ENCODE measurements at places on chromosomes 16 and 17.

GRCh38 chr17:4941319-4941610 lies 1.2 kb downstream of the RNF167 start:
- no peak for DNase-seq

DNA sequence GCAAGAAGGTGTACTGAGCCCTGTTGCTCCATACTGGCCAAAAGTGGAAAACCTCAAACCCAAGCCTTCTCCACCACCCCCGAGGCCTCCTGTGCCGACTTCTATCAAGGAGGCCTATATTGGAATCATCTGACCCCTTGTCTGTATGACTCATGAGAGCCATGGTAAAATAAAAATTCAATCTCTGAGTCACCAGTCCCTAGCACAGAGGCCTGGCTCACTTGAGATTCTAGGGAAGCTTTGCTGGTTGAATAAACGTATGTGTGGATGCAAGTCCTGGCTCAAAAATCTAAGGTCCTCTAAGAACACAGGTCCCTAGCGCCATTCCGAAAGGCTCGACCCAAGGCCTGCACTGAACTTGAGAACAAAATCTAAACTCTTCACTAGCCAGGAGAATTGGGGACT lies 15.0 kb downstream of the NSMCE1 start:
- peak; percentile 84 for DNase-seq

DNA sequence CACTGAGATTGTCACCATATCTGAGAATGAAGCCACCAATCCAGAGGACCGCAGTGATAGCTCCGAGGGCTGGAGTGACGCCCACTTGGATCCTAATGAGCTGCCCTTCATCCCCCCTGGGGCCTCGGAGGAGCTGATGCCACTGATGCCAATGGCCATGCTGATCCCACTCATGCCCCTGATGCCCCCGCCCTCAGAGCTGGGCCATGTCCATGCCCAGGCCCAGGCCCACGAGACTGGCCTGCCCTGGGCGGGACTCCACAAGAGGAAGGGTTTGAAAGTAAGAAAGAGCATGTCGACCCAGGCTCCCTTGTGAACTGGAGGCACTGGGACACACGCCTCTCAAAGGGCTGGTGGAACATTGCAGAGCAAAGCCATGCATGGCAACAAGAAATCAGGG lies 2.0 kb downstream of the SPPL2C start:
- no peak for DNase-seq

DNA sequence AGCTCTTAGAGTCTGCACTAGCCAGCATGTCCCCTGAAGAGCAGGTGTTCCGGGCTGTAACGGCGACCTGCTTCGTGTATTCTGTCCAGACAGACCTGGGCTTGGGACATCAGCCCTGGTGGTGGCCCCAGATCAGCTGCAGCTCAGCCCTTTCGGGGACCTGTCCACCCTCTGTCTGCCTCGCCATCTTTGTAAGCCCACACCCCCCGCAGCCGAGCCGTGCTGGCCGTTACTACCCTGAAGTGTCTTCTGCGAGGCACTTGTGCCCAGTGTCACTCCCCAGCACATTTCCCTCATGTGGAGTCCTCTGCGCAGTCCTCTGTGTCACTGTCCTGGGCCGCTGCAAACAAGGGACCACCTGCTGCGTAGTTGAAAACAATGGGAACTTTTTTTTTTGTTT lies 10.4 kb downstream of the CARD14 start:
- no peak for DNase-seq

DNA sequence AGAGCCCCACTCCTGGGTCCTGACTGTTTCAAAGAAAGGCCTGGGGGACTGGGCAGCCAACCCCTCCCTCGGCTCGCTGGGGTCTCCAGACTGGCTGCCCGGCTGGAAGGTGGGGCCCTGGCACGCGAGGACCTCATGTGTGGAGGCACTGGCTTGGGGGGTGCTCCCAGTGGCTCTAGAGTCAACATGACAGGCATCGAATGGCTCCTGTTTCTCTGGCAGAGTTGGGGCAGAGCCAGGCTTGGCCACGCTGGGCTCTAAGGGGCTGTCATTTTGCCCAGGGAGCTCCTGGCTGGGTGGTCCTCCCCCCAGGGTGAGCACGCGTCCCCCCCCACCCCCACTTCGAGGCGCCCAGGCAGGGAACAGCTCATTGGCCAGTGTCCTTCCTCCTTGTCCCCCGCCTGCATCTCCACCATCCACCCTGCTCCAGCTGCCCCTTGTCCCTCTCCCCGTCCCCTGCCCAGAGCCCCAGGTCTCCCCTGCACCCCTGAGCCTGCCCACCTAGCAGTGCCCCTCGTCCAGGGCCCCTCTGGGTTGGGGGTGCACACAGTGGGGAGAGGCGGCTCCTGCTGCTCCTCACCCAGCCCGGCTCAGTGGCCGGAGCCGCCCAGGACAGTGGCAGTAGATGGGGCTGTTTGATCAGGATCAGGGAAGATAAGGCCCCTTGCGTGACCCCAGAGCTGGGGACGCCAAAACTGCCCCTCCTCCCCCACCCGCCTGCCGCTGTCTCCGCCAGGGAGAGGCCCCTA lies 2.7 kb downstream of the GCGR start:
- DNase-seq = no peak

DNA sequence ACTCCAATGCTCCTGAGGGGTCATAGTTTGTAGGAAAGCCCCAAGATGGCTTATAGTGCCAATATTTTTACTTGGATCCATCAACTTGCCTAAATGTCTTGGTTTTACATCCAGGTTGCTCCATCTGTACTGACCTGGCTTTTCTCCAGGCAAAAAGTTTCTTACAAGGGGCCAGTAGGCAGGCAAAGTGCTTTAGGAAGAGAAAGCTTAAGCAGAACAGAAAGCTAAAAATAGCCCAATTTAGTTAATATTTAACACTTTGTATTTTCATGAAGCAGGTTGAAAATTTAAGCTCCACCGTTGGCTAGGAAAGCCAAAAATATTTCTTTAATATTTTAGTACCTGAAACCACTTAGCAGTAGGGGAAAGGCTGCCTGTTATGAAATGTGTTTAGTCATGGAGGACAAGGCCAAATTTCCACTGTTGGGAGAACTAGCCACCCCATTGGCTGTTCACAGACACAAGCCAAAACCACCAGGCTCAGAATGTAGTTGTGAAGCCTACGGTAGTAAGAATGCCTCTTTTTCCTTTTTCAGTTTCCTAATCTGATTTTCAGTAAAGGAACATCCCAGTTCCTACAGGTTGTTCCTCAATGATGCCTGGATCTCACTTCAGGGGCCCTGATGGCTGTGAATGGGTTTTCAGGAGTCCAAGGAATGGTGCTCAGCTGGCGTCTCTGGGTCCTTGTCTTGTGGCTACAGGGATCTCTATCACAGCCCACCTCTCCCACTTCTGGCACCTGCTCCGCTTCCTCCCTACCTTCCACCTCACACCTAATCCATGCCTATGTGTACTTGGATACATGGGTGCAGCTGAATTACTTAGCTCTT lies 324.8 kb downstream of the PMP22 start:
- DNase-seq = peak; percentile 68

GRCh38 chr16:253833-254232 lies 19.2 kb downstream of the FAM234A start:
- DNase-seq = no peak

DNA sequence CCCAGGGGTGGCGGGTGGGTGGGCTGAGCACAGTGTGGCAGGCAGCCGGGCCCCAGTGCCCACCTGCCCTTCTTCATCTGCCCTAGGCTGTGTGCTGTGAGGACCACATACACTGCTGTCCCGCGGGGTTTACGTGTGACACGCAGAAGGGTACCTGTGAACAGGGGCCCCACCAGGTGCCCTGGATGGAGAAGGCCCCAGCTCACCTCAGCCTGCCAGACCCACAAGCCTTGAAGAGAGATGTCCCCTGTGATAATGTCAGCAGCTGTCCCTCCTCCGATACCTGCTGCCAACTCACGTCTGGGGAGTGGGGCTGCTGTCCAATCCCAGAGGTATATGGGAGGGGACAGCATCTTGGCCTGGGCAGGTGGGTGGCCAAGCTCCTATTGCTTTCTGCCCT lies 6.4 kb downstream of the GRN start:
- no peak for DNase-seq

DNA sequence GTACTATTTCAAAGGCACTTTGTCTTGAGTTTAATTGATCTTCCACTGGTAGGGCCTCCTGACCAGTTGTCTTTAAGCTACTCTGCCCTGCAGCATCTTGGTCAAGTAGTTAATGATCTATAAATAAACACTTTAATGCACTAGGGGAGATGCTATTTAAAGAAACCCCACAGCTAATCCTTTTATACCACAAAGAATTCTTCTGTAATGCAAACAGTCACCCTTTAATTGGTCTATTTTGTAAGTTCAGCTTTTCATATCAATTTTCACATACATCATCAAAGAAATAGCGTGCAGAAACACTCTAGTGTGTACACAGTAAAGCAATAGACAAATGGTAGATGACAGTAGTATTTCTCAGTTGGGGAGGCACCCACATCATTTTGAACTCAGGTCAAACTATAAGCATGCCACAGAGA lies 70.3 kb downstream of the PMP22 start:
- DNase-seq = peak; percentile 51

All from fibroblast of upper back skin (primary cell).